ENCODE measurements at places on chromosomes 16 and 17.

DNA sequence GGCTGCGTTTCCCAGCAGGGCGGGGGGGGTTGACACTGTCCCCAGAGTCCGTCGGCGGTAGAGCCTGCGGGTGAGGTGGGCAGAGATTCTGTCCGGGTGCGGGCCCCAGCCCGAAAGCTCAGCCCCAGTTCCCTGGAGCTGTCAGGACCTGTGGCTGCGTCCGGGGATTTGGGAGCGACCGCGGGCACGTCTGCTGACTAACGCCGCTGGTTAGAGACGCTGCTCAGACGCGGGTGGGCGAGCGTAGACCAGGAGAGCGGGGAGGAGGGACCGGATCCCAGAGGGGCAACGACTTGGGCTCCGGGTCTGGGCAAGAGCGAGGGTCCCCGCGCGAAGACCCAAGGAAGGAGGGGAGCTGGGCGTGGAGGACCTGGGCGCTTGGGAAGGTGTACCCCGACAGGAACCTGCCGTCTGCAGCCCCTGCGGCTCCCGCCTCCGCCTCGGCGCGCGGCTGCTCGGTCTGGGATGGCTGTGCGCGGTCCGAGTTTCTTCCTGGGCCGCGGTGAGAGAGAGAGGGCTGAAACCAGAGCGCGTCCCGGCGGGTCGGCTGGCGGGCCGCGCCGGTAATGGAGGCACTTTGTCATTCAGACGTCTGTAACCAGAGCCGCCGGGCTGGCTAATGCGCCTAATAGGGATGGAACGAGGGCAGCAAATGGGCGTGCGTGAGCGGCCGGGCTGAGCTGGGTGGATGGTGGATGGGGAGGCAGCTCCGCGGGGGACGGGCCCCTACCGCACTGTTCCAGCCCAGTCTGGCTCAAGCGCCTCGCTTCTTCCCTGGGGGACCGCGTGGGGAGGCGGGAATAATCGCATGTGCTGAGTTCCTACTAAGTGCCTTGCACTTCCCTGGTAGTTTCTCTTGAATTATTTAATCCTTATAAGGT lies 2.3 kb downstream of the NGFR start:
- DNase-seq: no peak

- DNase-seq: no peak
Measured at GRCh38 chr17:3857261-3858105, 11.4 kb upstream of the NCBP3 start.

DNA sequence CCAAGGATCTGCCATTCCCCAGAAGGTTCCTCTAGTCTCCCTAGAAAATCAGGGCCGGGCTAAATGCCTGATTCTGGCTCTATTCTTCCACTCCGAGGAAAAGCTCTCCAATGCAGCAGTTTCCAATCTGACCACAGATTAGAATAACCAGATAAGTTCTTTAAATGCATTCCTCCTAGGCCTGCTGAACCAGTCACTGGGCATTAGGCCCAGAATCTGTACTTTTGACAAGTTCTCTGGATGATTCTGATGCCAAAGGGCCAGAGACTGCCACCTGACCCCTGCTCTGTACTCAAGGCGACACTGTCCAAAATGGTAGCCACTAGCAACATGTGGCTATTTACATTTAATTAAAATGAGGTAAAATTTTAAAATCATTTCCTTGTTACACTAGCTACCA lies 22.3 kb downstream of the MAP3K14 start:
- DNase-seq: no peak

GRCh38 chr17:77147357-77147801 lies 6.6 kb downstream of the SEC14L1 start:
- no peak for DNase-seq

DNA sequence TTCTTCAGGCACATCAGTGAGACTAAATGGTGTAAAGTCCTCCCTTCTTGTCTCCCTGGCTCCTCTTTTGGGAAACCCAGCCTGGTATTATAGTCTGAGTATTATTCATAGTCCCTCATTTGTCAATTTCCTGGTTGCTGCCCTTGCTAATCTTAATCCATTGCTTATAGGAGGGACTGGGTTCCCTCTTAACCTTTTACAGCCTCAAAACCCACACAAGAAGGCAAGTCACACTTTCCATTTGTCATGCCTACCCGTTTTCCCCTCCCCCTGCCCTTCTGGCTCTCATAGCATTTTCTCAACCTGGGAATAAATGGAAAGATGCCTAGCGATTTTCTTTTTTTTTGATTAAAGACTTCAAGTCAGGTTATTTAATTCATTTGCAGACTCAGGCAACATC lies 124.8 kb downstream of the MAP2K6 start:
- DNase-seq: no peak

DNA sequence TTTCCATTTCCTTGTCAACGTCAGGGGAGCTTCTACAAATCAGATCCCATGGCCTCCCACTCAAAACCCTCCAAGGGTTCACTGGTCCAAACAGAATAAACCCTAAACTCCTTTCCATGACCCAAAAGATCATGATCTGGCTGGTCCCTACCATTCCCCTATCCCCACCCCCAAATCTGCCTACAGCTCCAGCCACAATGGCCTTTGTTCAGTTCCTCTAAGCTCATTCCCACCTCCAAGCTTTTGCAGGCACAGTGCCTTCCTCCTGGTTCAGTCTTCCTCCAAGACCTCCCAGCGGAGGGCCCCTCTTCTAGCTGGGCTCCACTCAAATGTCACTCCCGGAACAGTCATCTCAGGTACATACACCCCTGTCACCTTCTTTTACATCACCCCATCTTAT lies 2.0 kb downstream of the GPRC5B start:
- DNase-seq: no peak

DNA sequence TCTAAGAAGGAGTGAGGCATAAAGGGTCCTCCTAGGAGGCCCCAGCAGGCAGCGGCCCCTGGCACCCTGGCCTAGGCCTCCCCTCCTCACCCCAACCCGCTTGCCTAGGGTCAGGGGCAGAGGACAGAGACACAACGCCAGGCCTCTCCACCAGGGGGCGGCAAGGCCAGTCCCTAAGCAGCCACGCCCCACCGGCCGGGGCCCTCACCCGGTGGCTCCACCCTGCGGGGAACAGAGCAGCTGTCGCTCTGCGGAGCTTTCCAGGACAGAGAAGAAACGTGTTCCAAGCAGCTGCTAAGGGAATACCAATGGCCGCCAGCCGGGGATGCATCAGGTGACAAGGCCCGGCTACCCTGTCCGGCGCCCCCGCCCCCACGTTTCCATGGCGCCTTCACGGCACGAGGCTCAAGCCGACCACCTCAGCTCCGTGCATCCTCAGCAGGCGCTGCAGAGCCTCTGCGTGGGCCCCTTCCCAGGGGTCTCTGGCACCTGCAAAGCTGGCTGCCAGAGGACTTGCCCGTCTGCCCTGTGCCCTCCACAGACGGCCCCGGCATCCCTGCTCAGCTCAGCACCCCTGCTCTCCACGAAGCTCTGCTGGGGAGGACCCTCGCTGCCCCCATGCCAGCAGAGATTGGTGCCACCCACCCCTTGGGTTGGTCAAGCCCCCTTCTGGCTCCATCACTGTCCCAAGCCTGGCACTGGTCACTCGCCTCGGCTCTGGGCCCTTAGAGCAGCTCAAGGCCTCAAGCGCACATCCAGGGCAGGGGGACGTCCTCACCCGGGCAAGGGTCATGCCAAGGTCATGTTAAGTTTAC lies 5.6 kb downstream of the ZNF598 start:
- peak; percentile 72 for DNase-seq

DNA sequence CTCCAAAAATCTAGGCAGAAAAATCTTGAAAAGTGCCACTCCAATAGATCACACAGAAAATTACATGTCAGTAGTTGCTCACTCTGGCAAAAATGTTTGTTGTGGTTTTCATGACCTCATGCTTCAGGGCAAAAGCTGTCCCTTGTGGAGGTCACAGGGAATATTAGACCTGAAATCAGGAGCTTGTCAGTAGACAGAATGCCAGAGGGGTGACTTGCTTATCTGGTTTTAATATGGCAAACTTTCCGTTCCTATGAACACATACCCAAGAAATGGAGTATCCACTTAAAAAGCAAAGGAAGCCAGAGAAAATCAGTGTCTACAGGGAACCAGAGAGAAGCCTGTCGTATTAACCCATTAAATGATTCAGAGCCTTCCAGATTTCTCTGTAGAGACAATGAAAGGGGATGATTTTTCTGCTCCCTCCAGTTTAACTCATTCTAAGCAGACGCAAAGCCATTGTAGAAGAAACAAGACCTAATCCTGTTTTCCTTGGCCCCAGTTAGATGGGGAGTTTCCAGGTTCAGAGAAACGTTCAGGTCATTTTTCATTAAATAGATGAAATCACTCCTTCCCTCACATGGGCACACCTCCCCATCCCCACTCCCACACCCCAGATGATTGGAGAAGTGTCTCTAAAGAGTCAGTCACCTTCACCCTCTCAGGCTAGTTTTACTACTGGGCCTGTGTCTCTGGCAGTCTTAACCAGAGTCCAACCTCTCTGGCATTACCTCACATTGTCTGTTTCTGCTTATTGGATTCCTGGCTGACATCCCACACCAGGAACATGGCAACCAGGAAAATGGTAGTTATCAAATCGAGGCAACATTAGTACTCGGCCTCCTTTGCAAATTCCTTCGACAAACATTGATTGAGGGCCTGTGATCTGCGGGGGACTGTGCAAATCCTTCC lies 6.0 kb downstream of the SOX9 start:
- no peak for DNase-seq

DNA sequence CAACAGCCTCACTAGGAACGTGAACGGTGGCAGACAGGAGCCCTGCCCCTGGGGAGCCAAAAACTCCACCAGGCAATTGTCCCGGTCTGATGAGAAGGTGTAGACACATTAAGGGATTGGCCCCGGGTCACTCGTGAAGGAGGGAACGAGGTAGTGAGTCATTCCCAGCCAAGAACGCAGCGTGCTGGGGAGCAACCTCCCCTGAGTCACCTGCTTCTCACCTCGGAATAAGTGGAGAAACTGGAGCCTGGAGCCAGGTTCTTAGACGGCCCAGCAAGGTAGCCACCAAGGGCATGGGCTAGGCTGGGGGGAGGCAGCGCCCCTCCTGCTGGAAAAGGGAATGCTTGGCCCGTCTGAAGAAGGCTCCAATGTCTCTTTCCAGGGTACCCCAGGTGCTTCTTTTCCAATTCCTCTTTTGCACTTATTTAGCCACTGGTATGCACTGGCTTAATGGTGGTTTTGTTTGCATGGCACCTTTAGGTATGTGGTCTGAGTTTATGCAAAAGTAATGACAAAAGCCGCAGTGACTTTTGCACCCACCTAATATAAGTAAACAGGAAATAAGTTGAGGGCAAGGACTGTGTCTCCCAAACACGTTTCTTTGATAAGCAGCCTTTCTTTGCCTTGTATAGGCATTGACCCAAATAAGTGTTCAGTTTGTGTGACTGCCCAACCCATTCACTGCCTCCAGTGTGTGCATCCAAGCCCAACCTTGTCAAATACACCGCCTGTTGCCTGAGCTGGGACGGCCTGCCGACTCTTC lies 1.8 kb upstream of the HELZ start:
- DNase-seq: peak; percentile 36

DNA sequence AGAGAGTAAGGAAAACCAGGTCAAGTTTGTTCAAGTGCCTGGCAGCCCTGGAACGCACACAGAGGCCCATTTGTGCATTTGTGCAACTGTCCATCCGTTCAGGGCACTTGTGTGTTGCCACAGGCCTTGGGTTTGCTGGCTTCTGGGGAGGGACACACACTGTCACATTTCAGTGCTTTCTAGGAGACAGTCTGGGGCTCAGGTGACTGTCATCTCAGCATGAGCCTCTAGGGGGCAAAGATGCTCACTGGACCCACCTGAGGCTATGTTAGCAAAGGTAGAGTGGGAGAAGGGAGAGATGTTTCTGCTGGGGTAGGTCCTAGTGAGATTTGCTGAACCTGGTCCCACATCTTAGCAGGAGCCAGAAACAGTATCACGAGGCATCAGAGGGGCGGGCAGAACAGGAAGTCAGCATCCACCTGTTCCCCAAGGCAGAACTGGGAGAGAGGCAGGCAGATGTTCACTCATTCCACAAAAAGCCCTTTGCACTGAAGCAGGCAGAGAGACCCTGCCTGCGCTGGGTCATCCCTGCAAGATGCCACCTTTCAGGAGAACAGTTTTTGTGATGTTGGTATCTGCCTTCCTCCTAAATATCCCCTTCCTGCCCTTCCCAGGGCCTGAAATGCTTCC lies 48.5 kb downstream of the RAI1 start:
- DNase-seq: peak; percentile 38

DNA sequence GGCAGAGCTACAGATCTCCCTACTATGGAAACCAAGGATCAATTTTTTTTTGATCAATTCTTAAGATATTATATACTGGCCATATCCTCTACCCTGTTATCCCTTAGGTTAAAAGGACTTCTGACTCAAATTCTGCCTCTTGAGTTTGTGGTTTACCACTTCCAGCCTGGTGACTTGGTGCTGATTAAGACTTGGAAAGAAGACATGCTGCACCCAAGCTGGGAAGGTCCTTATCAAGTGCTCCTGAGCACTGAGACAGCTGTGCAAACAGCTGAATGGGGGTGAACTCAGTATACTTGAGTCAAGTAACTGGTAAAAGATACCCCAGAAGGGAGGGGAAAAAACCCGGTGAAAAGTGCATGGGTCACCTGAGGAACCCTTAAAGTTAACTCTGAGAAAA lies 20.5 kb upstream of the SPACA3 start:
- no peak for DNase-seq

DNA sequence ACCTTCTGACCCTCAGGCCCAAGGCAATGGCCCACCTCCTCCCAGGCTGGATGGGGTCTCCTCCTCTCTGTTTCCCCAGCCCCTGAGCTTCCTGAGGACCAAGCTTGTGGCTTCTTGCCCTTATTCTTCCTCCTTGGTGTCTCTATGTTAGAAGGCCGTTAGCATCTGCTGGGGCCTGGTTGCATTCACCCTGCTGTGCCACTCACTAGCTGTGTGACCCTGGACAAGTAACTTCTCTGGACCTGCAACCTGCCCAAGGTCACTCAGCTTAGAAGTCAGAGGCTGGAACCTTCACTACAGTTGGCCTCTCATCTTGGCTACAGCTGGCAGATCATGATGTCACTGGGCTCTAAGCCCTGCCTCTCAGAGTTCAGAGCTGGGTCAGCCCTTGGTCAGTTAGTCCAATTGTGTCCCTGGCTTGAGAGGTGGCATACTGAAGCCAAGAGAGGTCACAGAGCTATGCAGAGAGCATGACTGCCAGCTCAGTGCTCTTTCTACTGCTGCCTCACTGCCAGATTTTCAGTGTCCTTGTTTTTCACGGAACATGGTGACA lies 3.0 kb downstream of the MT2A start:
- DNase-seq: no peak

DNA sequence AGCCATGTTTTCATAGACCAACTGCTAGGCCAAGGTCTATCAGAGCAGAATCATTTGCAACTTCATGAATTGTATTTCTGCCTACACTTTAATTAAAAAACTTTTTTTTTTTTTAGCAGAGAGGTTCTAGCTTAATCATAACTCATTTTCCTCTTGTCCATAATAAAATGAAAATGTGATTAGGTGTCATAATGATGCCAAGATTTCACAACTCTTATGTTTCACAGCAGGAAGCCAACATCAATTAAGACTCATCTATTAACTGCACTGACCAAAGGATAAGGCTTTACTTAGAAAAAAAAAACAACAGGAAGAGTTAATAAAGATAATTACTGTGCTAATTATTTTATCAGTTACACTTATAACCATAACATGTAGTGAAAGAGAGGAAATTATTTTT lies 18.9 kb upstream of the RNF43 start:
- no peak for DNase-seq

- DNase-seq: no peak
Measured at GRCh38 chr17:27667656-27668487, 36.9 kb downstream of the LGALS9 start.

- DNase-seq: no peak
Measured at GRCh38 chr16:25258861-25259179, 1.2 kb upstream of the ZKSCAN2 start.

GRCh38 chr17:39915559-39915958 lies 2.9 kb downstream of the GSDMB start:
- DNase-seq: no peak

GRCh38 chr17:588519-588918 lies 126.1 kb downstream of the VPS53 start:
- DNase-seq: no peak

Data from stimulated activated CD8-positive, alpha-beta memory T cell treated with anti-CD3 and anti-CD28 coated beads, Interleukin-7, amount 100 ng/mL, for 4 hours (primary cell).